ENCODE measurements at places on chromosomes 5 and 9.
A peak's percentile ranks its signal among the peaks of the same experiment; 100 is the strongest.

- peak; percentile 66 for DNase-seq
Measured at GRCh38 chr9:116806075-116806474, 119.0 kb downstream of the TRIM32 start.

GRCh38 chr9:128494108-128494745 lies 10.3 kb upstream of the GLE1 start:
- no peak for DNase-seq

DNA sequence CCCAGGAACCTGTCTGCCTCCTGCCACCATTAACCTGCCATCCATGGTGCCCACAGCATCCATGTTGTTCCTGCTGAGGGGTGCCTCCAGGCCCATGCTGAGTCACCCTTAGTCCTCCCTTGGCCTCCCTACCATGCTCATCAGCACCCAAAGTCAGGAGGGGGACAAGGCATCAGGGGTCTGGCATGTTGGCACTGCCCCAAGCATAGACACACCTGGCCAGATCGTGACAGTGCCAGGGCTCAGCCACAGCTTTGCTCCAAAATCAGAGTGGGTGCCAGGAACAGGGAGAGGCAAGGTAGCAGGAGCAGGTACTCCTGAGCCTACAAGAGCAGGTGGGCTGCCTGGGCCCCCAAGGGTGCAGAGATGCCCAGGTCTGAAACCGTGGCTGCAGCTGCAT lies 566.6 kb downstream of the TLE1 start:
- no peak for DNase-seq

DNA sequence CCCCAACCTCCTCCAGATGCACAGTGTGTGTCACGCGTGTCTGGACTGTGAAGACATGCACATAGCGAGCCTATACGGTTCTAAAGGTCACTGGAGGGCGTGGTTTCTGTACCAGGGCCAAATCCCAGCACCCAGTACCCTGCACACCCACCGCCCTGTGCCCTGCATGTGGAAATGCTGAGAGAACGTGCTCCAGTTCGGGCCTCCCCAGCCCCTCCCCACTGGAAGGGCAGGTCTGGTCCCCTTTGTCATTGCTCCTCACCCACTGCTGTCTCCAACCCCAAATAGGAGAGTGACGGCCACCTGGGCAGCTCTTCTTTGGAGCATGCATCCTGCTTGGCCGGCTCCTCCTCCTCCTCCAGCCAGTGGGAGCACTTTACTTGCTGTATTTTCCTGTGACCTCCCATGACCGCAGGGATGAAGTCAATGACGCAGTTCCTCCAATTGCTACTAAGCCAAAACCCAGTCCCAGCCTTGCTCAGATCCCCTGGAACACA lies 116.7 kb downstream of the WNK2 start:
- DNase-seq = no peak

GRCh38 chr9:35960039-35960655 lies 2.2 kb upstream of the OR2S2 start:
- DNase-seq = peak; percentile 37

GRCh38 chr5:74382987-74383593 lies 257.4 kb downstream of the ENC1 start:
- DNase-seq = no peak

DNA sequence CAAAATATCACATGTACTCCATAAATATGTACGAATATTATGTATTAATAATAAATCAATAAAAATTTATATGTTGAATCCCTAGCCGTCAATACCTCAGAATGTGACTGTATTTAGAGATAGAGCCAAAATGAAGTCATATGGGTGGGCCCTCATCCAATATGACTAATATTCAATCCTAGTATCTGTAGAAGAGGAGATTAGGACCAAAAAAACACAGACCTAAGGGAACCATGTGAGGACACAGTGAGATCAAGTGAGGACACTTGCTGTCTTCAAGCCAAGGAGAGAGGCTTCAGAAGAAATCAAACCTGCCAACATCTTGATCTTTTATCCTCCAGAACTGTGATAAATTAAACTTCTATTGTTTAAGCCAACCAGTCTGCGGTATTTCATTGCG lies 3.7 kb upstream of the AMACR start:
- DNase-seq = no peak

- DNase-seq = peak; percentile 63
Measured at GRCh38 chr5:140317859-140318258, 15.0 kb upstream of the PFDN1 start.

DNA sequence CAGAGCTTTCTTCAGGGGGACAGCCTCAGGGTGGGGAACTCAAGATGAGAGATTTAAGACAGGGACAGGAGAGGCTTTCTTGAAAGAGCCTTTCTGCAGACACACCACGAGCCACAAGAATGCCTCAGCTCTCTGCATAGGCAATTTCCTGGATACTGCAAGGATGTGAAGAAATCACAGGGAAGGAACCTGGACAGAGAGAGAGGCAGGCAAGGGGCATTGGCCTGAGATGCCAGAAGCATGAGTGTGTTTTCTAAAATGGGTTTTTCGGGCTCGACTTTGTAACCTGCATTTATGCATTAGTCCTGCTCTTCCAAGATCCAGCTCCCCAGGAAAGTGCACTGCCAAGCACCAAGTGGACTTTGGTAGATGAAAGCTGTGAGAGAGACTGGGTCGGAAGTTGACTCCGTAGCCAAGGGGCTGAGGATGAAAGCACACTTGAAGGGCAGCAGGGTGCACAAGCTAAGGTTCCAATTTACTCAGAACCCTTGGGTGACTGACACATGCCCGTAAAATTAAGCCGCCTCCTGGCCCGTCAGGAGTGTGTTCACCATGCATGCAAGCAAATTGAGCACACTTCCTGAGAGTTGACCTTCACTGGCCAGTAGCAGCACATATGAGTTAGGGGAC lies 90.9 kb downstream of the CFAP90 start:
- DNase-seq = peak; percentile 45

DNA sequence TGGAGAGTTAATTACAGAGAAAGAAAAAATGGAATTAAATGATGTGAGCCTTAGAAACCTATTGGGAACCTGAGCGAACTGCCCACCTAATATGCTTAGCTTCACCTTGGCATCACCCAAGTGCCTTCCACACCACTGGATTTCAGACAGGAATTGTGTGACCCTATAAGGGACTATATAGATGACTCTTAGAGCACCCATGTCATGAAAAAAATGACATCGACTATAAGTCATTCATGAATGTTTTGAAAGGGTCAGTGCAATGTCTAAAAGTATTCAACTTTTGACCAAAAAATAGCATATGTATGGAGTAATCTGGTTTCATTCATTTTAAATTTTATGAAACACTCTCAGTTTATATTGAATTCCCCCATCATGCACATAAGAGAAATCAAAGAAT lies 81.6 kb upstream of the PRRC1 start:
- no peak for DNase-seq

DNA sequence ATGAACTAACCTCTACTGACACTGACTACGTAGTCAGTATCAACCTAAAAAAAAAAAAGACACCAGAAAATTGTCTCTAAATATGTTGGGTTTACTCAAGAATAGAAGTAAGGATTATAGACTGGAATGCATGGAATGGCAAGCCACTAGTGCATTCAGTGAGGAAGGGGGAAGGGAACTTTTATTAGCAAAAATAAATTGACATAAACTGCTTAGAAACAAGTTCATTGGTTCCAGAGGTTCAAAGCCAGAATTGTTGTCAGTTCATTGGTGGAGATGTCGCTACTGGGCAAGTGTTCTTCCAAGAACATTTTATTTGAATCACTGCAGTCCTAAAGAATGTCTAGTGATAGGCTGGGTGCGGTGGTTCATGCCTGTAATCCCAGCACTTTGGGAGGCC lies 26.1 kb upstream of the AOPEP start:
- peak; percentile 44 for DNase-seq

DNA sequence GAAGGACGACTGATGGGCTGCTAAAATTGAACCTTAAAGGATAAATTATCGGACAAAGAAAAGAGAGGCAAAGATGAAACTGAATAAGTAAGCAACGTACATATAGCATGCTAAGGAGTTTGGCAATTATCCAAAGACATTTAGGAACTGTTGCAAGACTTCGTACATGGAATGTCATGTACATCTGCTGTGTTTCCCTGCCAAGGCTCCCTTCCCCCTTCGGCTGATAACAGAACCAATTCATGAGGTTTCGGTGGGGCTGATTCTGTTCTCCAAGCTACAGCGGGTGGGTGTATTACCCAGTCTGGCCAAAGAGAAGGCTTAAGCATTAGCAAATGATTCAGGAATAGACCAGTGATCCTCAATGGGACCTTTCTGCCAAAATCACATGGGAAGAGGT lies 190.9 kb upstream of the FREM1 start:
- DNase-seq = no peak

DNA sequence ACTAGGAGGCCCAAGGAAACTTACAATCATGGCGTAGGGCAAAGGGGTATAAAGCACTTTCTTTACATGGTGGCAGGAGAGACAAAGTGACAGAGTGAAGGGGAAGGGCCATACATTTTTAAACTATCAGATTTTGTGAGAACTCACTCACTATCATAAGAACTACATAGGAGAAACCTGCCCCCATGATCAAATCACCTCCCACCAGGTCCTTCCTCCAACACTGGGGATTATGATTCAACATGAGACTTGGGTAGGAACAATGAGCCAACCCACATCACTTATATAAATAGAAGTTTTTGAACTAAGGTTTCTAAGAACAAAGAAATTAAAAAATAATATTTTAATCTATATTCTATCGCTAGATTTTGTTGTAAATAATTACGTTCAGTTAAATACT lies 460.3 kb upstream of the TYRP1 start:
- no peak for DNase-seq

DNA sequence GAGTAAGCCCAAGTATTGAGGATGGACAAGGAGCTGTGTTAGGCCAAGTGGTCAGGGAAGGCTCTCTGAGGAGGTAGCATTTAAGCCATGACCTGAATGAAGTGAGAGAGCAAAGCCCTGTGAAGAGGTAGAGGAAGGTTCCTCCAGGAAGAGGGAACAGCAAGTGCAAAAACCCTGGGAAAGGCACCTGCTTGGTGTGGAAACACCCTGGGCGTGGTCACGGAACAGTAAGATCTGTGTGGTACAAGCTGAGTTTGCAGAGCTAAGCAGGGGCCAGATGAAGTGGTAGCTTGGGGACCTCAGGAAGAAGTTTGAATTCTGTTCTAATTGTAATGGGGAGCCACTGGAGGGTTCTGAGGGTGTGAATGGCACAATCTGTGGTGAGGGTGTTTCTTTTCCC lies 310.2 kb downstream of the ARHGAP26 start:
- no peak for DNase-seq

GRCh38 chr5:97406946-97407676 lies 224.1 kb upstream of the RIOK2 start:
- no peak for DNase-seq

- DNase-seq = no peak
Measured at GRCh38 chr9:133709691-133710571, 28.2 kb downstream of the SARDH start.

- peak; percentile 97 for DNase-seq
Measured at GRCh38 chr9:7185612-7186011, 427.8 kb downstream of the KDM4C start.

DNA sequence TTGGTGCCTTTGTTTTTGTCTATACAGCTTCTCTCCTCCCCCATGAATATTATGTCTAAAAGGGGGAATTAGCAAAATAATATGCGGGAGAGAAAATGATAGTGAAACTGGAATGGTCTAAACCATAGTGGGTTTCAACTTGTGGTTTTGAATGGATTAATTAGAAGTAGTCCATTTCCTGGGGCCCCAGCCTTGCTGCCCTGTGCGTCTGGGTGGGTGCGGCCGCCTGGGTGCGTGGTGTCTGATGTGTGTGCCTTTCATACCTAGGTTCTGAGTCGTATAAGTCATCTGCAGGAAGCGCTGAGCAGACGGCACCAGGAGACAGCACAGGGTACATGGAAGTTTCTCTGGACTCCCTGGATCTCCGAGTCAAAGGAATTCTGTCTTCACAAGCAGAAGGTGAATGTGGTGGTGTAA lies 120.0 kb upstream of the CACNA1B start:
- DNase-seq = peak; percentile 59

DNA sequence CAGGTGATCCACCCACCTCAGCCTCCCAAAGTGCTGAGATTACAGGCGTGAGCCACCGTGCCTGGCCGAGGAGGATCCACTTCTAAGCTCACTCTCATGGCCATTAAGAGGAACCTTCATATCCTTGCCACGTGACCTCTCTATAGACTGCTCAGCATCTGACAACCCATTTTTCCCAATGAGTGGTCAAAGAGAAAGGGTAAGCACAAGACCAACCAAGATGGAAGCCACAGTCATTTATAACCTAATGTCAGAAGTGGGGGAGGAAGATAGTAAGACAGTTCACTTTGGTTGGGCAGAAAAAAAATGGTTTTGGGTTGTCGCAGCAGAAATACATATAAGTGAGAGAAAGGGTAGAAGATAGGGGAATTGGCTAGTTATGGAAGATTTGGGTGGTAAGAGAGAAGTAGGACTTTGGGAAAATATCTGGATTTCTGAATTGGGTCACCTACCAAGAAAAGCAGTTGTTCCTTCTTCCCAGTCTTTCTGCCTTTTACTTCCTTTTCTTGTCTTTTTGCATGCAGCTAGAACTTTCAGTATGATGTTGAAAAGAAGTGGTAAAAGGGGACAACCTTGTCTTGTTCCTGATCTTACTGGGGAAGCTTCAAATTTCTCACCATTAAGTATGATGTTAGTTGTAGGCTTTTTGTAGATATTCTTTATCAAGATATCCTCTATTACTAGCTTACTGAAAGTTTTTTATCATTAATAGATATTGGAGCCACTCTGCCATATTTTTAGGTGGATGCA lies 15.6 kb downstream of the SNX2 start:
- DNase-seq = no peak

DNA sequence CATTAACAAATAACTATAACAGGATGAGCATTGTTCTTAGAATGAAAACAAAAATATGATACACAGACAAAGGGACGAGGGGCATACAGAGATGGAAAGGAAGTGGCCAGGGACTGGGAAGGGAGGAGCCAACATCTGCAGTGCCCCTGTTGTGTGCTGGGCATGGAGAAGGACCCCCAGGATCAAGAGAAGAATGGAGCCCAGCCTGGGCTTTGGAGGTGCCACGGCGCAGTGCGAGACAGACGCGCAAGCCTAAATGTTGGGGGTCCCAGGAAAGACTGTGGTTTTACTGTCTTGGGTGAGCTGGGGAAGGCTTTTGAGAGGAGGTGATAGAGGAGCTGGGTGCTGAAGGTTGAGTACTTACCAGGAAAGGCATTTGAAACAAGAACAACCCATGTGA lies 28.4 kb upstream of the DUSP1 start:
- DNase-seq = no peak

DNA sequence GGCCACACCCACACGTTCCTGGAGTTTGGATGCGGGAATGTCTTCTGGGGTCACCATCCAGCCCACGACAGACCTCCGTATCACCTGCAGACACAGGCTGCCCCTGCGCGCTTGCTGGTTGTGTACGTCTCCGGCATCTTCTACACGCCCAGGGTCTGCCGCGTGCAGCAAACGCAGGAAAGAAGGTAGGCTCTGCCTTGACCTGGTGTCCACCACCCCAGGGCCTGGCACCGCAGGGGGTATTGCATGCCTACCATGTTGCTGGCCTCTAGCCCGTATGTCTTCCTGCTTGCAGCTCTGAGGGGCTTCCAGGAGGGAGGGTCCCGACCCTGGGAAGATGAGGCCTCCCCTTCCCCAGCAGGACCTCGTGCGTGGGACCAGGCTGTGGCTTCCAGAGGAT lies 298.8 kb upstream of the IRX4 start:
- DNase-seq = no peak
